Activated naive CD8-positive, alpha-beta T cell treated with anti-CD3 and anti-CD28 coated beads for 36 hours (primary cell): ENCODE measurements at places on chromosomes 7 and 10. TPM values are rescaled to one million over a fixed set of nuclear protein-coding genes. Genes with fewer than 3 reads are reported as not detected.

The AKR1C8 gene
- total RNA-seq: 0.22 TPM

DNA sequence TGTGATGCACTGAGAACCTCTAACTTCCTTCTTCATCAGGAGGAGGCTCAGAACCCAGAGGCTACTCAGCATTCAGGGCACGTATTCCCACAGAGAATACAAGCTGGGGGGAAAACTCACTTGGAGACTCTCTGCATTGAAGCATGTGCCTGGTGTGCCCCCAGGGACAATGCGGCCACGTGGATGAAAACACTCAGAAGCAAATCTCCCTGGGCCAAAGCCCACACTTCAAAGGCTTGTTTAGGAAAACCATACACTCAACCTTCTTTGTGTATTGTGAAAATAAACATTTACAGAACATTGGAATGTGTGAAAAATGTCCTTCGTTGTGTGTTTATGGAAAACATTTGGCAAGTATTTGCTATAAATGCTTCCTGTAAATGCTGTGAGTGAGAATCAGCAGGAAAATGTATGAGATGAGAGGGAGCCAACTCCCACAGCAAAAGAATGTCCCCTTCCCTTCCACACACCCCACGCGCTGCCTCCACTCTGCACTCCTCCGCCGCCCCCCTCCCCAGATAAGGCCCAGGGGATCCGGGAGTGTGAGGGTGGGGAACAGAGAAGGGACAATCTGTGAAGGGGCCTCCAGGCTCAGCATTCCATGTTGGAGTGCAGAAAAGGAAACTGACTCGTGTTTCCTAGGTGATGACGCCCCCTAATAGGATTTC, 339.5 kb downstream of the ELMO1 start:
- no peak overlapping the region for H3K4me3 ChIP-seq
- peaks cover 44% of the 10 kb centered on the region for H3K36me3 ChIP-seq
- no peak for DNase-seq
- H3K27me3 ChIP-seq: no peaks in the 10 kb centered on the region

DNA sequence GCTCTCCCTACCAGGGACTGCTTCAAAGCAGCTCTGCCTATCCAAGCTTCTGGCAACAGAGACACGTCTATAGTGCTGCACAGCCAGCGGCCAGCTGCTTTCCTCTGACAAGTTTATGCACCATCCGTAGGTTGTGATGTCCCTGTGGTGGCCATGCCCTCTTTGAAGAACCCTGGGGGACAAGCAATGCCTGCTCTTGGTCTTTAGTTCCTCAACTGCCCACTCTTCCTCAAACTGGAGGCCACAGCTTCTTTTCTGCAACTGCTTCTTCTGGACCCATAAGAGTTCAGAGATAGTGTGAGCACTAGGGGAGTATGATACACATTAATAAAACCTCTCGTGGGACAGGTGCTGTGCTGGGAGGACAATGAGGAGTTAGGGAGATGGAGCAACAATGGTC, 164.9 kb downstream of the ELMO1 start:
- no peak overlapping the region for H3K4me3 ChIP-seq
- no peak for DNase-seq
- peaks cover 16% of the 10 kb centered on the region for H3K4me1 ChIP-seq

The OR2A12 gene
- not detected for total RNA-seq

The ABCB4 gene
- 0.43 TPM for total RNA-seq

DNA sequence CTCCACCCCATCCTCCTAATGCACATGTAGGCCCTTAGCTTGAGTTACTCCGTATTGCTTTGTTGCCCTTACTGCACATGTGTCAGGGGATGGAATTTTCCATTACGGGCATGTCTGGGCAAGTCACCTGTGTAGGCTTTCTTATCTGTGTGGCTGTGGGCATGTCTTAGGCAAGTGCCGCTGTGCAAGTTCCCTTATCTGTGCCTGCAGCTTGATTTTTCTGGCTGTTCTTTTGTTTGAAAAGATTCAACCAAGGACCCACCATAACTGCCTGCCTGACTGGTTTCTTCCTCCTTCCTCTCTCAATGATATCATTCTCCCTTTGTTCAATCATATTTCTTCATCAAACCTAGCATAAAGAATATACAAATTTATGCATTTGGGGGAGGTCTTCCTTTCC, 88.5 kb downstream of the AKR1D1 start:
- no peak overlapping the region for H3K27ac ChIP-seq
- no peak for DNase-seq
- H3K27me3 ChIP-seq: peaks cover 6% of the 10 kb centered on the region
- H3K36me3 ChIP-seq: peaks cover 8% of the 10 kb centered on the region
- H3K4me3 ChIP-seq: no peak overlapping the region

- peaks cover 34% of the 10 kb centered on the region for H3K4me1 ChIP-seq
- no peaks in the 10 kb centered on the region for H3K27me3 ChIP-seq
- H3K27ac ChIP-seq: no peak overlapping the region
- H3K4me3 ChIP-seq: no peak overlapping the region
- H3K36me3 ChIP-seq: peaks cover 3% of the 10 kb centered on the region
Observed at GRCh38 chr7:106731187-106731586, 70.2 kb upstream of the CCDC71L start.

GRCh38 chr7:96016056-96016586, 243.8 kb downstream of the DYNC1I1 start:
- no peak overlapping the region for H3K27ac ChIP-seq
- no peak for DNase-seq
- H3K27me3 ChIP-seq: peaks cover 23% of the 10 kb centered on the region
- peaks cover 5% of the 10 kb centered on the region for H3K4me1 ChIP-seq
- no peak overlapping the region for H3K4me3 ChIP-seq
- H3K36me3 ChIP-seq: no peaks in the 10 kb centered on the region

GRCh38 chr10:84257343-84258020, 12.6 kb downstream of the RGR start:
- H3K27me3 ChIP-seq: peaks cover 22% of the 10 kb centered on the region
- H3K4me3 ChIP-seq: no peak overlapping the region
- H3K36me3 ChIP-seq: no peaks in the 10 kb centered on the region
- no peak for DNase-seq

GRCh38 chr10:3468919-3469638, 296.5 kb upstream of the PITRM1 start:
- no peaks in the 10 kb centered on the region for H3K36me3 ChIP-seq
- no peak for DNase-seq
- H3K27ac ChIP-seq: no peak overlapping the region
- peaks cover 16% of the 10 kb centered on the region for H3K27me3 ChIP-seq

DNA sequence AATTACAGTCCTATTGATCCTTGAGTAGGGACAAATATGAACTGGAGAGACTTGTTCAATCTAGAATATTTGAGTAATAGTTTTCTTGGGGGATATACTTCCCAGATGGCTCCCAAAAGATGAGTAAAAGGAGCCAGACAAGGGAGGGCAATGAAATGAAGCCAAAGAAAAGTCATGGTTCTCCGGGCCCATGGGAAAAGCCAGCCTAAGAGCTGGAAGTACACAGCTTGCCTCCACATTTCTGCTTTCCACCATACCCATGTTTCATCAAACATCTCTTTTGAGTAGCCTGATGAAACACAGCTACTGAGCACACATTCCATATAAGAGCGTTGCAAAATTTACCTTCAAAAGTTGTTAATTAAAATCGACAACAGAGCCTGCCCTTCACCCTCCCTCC, 535.0 kb upstream of the FZD8 start:
- H3K4me3 ChIP-seq: no peak overlapping the region
- no peak for DNase-seq
- no peaks in the 10 kb centered on the region for H3K4me1 ChIP-seq

DNA sequence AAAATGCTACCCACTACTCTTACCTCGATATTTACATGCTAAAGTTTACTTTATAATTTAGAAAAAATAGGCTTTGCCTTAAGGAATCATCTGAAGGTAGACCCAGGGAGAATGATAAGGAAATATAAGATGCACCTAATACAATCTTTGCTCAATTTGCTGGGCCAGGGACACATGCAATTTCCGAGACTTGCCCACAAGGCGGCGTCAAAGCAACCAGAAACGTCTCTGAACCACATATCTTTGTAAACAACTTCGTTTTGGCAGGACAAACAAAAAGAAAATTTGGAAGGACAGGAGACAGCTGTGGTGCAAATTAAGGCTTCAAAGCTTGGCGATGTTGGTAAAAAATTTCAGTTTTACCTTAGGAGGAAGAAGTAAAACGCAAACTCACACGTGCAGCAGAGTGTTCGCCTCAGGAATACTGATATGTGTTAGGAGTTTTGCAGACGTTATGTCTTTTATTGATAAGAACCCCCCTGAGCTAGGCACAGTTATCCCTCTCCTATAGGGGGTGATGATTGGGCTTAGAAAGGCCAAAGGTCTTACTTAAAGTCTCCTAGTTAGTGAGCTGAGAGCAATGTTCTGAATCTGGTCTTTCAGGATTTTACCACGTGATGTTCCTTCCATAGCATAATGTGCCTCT, 134.3 kb downstream of the PRKCQ start:
- peaks cover 23% of the 10 kb centered on the region for H3K36me3 ChIP-seq
- H3K4me1 ChIP-seq: peaks cover 17% of the 10 kb centered on the region
- H3K4me3 ChIP-seq: no peak overlapping the region
- no peaks in the 10 kb centered on the region for H3K27me3 ChIP-seq
- no peak overlapping the region for H3K27ac ChIP-seq

GRCh38 chr10:46106410-46107255, 60.6 kb upstream of the MSMB start:
- no peak overlapping the region for H3K27ac ChIP-seq
- no peaks in the 10 kb centered on the region for H3K36me3 ChIP-seq
- peaks cover 16% of the 10 kb centered on the region for H3K4me1 ChIP-seq

DNA sequence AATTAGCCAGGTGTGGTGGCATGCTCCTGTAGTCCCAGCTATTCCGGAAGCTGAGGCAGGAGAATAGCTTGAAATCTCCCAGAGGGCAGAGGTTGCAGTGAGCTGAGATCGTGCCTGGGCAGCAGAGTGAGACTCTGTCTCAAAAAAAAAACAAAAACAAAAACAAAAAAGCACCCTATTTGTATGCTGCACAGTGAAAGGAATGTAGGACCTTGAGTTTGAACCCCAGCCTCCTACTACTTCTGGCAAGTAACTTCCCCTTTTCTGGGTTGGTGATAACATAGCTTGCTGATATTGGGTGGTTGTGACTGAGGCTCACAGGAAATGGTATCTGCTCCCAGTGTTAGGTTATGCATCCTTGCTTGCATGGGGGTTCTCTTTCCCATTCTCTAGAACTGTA, 205.3 kb downstream of the BUB3 start:
- H3K36me3 ChIP-seq: no peaks in the 10 kb centered on the region
- H3K4me1 ChIP-seq: no peaks in the 10 kb centered on the region
- no peak for DNase-seq
- H3K27ac ChIP-seq: no peak overlapping the region
- no peak overlapping the region for H3K4me3 ChIP-seq

GRCh38 chr10:76395251-76395650, 963.8 kb downstream of the LRMDA start:
- no peak overlapping the region for H3K27ac ChIP-seq
- no peak overlapping the region for H3K4me3 ChIP-seq
- no peaks in the 10 kb centered on the region for H3K27me3 ChIP-seq
- DNase-seq: no peak
- H3K36me3 ChIP-seq: no peaks in the 10 kb centered on the region
